ENCODE measurements at places on chromosomes 2 and 18.
A peak's percentile ranks its signal among the peaks of the same experiment; 100 is the strongest.

GRCh38 chr2:168119515-168120141, 127.8 kb downstream of the STK39 start:
- DNase-seq, result no peak

DNA sequence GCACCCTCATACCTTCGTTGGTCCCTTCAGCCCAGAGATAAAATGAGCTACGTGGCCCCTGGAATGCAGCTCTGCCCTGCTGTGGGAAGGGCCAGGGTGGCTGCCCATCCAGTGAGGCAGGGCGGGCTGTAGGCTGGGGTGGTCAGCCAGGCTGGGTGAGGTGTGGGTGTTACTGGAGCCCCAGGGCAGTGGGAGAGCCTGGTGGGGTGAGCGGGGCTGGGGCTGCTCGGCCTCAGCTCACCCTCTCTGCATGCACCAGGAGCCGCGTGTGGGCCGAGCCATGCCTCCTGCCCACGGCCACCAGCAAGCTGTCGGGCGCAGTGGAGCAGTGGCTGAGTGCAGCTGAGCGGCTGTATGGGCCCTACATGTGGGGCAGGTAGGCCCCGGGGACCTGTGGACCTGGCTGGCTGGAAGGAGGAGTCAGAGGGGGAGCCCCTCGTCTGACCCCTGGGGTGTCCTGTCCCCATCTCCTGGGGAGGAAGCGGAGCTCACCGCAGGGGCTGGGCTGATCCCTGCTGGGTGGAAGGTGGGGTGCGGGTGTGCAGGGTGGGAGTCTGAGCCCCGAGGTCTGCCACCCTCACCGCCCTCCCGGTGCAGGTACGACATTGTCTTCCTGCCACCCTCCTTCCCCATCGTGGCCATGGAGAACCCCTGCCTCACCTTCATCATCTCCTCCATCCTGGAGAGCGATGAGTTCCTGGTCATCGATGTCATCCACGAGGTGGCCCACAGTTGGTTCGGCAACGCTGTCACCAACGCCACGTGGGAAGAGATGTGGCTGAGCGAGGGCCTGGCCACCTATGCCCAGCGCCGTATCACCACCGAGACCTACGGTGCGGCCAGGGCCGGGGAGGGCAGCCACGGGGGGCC, 5.5 kb downstream of the RNPEPL1 start:
- DNase-seq, result peak; percentile 15

DNA sequence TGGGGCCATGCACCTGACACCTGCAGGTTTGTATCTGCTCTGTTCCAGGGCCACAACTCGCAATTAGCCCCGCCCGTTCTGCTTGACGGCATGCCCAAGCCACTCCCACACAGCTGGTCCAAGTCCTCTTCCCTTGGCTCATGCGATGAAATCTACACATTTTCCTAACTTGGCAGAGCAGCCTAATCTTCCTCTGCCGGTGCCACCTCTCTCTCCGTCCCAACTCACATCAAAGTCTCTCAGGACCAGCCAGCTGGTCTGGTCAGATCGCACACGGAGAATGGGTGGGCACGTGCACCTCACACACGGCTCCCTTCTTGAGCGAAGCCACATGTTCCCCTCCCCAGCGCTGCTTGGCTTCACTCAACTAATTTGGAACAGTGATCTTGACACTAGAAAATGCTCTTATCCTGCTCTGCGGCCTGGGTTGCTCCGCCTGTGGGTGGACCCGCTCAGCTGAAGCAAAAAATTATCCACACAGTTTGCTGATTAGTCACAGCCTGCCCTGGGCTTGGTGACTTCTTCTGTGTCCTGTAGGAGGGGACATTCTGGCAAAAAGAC, 176.7 kb downstream of the NRP2 start:
- no peak for DNase-seq

DNA sequence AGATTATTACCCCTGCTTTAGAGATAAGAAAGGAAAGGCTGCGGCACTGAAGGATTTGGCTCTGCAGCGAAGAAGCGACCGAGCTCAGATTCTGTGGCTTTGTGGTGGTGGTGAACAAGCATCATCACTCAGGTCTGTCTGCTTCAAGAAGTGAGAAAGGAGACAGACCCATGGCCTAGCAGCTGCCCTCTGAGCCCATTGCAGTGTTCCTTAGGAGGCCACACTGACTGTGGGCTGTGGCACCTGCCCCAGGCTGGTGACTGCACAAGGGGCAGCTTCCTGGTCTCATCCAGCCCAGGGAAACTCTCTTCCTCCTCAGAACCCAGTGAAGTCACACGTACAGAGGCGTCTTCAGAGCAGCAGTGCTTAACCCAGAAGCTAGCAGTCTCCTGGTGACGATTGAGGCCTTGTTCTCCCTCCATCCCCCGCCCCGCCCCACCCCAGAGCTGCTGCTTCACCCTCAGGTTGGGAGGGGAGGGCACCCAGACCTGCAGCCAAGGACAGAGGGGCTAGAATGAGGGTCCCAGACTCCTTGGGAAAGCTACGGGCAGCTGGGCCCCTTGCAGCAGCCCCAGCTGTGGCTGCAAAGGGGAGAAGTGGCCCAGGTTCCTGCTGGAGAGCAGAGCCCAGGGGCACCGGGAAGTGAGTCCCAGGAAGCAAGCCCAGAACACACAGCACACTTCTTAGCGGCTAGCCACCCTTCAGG, 22.2 kb downstream of the BIN1 start:
- peak; percentile 64 for DNase-seq

DNA sequence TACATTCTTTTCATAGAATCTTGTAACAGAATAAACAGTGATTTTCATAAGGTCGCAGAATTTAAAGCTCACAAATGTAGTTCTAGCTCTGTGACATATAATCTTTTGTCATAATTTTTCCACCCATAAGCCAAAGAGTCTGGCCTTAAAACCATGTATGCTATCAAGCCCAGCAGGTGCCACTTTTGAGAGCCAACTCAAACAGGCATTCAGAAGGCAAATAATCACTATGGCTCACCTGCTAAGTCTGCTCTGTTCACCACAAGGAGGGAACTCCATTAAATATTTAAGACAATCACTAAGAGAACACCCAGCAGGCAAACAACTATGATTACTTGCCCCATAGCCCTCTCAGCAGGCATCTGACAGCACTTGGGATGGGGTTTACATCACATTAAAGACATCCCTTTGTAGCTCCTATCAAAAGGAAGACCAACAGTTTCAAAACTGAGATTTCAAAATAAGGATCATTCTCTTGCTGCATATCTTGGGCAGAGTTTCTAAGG, 241.6 kb downstream of the PDE11A start:
- DNase-seq, result no peak

- DNase-seq, result no peak
These were observed 51.4 kb upstream of the APCDD1 start for GRCh38 chr18:10402871-10403559.

DNA sequence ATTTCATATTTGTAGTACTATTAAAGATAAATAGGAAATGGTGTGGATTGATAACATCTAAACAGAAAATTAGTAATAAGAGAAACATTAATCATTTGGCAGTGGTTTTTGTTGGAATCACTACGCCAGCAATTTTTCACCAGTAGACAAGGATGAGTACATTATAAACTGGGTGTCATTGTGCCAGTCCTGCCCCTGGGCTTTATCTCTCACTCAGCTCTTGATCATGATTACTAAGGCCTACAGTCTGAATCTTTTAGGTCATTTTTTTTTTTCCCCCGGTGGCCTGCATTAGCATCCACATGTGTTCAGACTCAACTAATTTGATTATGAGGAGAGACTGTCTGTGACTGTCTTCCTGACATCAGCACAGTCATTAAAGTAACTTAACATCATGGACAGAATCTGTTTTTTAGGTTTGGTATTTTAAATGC, 16.2 kb downstream of the GULP1 start:
- DNase-seq, result no peak

DNA sequence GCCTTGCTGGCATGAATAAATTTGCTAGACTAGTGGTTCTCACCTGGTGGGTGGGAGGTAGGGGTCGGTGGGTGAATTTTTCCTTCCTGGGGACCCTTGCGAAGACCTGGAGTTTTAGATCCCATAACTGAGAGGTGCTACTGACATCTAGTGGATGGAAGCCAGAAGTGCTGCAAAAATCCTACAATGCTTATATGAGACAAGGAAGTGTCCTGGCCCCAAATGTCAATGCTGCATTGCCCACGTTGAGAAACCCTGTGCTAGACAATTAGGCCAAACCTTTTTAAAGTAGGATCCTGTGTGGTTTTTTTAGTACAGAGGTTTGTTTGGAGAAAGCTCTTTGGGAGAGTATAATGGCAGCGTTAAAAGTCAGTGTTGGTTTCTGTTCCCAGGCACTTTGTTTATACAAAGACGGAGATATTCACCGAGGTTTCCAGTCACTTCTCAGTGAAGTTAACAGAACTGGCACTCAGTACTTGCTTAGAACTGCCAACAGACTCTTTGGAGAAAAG, 9.6 kb downstream of the SERPINB8 start:
- no peak for DNase-seq

DNA sequence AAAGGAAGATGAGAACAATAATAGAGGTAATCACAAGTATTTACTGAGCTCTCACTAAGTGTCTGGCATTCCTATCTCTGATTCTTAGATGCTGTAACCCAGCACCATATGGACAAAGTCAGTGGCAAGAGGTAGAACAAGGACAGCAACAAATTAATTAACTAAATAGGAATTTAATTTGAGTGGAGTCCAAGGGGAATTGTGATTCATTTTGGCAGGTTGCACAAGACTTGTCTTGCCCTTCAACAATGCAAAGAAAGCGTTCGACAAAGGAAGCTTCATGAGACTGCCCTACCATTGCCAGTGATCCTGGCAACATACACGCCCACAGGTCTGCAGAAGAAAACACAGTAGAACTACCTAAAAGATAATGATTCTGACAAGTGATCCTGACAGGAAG, 221.6 kb downstream of the RBM43 start:
- DNase-seq, result no peak

- no peak for DNase-seq
These were observed 12.9 kb downstream of the CGREF1 start for GRCh38 chr2:27105981-27106380.

DNA sequence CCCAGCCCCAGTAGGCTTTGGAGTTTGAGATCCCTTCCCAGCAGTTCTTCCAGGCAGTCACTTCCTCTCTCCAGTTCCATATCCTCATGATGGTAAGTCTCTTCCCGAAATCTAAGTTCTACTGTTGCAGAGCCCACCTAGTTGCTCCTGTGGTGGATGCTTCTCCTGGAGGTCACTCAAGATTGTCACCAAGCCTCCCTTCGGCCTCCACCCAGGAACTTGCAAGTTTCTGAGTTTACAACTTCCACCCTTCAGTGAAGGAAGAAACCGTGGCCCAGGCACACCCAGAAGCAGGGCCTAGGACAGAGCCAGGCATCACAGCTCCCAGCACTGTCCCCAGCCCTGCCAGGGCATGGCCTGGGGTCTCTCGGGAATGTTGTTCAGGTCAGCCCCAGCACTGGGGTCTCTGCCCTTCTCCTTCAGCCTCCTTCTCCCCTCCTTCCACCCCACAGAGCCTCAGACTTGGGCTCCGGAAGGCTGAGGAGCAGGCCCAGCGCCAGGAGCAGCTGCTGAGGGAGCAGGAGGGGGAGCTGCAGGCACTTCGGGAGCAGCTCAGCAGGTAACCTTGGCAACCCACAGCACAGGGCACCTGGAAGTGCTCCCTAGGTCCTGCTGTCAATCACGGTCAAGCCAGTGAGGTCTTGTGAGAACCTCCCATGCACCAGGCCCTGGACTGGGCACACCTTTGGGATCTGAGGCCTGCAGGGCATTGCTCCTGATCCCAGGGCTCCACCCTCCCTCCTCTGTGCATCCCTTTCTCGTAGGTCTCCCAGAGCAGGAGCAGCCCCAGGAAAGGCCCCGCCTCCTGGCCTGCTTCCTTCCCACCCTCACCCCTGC, 7.1 kb downstream of the RUFY4 start:
- DNase-seq, result no peak

DNA sequence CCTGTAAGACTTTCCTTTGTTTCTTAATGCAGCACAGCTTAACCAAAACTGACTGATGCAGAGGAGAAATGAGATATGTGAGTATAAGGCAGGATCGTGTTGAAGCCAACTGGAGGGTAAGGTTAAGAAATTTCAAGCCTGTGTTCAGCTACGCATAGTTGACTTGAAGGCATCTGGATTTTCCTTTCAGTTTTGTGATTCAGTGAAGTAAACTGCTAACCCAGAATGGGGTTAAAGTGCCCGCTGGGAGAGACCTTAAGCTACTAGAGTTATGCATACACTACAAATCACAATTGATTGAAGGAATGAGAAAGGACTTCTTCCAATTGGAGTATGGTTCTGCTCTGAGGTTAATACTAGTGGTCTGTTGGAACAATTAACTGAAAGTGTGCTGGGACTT, 22.6 kb downstream of the THSD7B start:
- DNase-seq, result no peak

- DNase-seq, result no peak
These were observed 75.9 kb downstream of the TMEM182 start for GRCh38 chr2:102837626-102838198.

DNA sequence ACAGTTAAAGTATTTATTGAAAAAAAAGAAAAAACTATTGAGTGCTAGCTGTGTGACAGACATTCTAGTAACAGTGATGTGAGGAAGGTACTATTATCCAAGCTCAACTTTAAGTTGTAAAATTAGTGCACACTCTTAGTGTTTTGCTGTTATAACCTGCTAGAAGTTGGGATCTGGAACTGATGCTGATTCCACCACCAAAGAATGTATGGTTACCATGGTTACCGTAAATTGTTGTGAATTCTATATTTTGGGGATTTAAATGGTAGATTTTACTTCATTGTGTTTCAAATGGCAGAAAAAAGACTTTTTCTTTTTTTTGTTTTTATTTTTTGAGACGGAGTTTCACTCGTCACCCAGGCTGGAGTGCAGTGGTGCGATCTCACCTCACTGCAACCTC, 5.3 kb downstream of the AGFG1 start:
- no peak for DNase-seq

GRCh38 chr18:7684966-7685365, 117.8 kb downstream of the PTPRM start:
- no peak for DNase-seq

- DNase-seq, result no peak
These were observed 205.9 kb downstream of the BABAM2 start for GRCh38 chr2:28096421-28096820.

DNA sequence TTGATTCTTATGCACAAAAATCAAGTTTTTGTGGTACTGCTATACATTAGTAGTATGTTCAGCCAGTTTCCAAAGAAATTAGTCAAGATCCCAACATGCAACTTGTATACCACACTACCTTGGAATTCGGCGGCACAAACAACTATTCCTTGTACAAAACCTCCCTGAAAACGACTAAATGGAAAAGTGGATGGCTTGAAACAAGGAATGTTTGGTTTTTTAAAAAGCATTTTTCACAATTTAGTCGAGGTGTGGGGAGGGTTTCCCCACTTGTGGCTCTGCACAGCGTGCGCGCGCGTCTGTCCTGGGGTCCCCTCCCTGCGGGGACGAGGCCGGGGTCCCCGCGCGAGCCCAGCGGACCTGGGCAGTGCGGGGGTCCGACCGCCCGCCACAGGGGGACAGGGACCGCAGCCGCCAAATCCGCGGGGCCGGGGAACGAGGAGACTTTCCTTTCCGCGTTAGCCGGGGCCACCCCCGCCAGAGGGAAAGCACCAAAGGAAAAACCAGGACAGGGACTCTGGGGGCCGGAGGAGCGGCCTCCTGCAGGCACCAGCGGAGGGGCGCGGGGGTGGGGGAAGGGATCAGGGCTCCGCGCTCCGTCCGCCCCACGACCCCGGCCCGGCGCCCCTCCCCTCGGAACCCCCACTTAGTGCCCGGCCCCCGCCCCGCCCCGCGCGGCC, 534 bp upstream of the SOCS6 start:
- no peak for DNase-seq

Data from activated T-cell treated with anti-CD3 and anti-CD28 coated beads, Interleukin-2, amount 50 U/mL, for 1 hour (primary cell).